Fibroblast of villous mesenchyme (primary cell): ENCODE measurements at places on chromosomes 2 and 18. TPM values are rescaled to one million over a fixed set of nuclear protein-coding genes. Genes with fewer than 3 reads are reported as not detected.

TGFA gene
- total RNA-seq, result not detected in 2 replicates

XIRP2 gene
- under 0.01 TPM in 2 replicates for total RNA-seq

KIAA2012 gene
- under 0.01 TPM in 2 replicates for total RNA-seq

C1QL2 gene
- not detected in 2 replicates for total RNA-seq

ATG16L1 gene
- total RNA-seq, result 27.4 and 41.0 TPM in 2 replicates

DIS3L2 gene
- total RNA-seq, result 26.7 and 30.7 TPM in 2 replicates

OXER1 gene
- total RNA-seq, result under 0.01 TPM in 2 replicates

TMEM200C gene
- total RNA-seq, result under 0.01 TPM in 1 of 2 replicates, not detected in the other

APOB gene
- under 0.01 TPM in 2 replicates for total RNA-seq

THAP4 gene
- 35.4 and 36.7 TPM in 2 replicates for total RNA-seq

SMC6 gene
- 20.7 and 23.2 TPM in 2 replicates for total RNA-seq

SPATA3 gene
- total RNA-seq, result not detected in 2 replicates

MRO gene
- total RNA-seq, result under 0.01 TPM in 1 of 2 replicates, not detected in the other

CLEC4F gene
- not detected in 2 replicates for total RNA-seq

TUBA4B gene
- total RNA-seq, result not detected in 2 replicates

DNER gene
- 0.32 and 0.86 TPM in 2 replicates for total RNA-seq

GPR45 gene
- not detected in 2 replicates for total RNA-seq

SERPINB11 gene
- not detected in 2 replicates for total RNA-seq

SAG gene
- total RNA-seq, result not detected in 2 replicates

ELMOD3 gene
- 15.8 and 19.4 TPM in 2 replicates for total RNA-seq

SP5 gene
- not detected in 2 replicates for total RNA-seq

FAP gene
- 207 and 223 TPM in 2 replicates for total RNA-seq
